ENCODE measurements at places on chromosomes 7 and 10.

GRCh38 chr7:159059629-159060028 is 85.0 kb downstream of the VIPR2 start:
- DNase-seq: no peak

DNA sequence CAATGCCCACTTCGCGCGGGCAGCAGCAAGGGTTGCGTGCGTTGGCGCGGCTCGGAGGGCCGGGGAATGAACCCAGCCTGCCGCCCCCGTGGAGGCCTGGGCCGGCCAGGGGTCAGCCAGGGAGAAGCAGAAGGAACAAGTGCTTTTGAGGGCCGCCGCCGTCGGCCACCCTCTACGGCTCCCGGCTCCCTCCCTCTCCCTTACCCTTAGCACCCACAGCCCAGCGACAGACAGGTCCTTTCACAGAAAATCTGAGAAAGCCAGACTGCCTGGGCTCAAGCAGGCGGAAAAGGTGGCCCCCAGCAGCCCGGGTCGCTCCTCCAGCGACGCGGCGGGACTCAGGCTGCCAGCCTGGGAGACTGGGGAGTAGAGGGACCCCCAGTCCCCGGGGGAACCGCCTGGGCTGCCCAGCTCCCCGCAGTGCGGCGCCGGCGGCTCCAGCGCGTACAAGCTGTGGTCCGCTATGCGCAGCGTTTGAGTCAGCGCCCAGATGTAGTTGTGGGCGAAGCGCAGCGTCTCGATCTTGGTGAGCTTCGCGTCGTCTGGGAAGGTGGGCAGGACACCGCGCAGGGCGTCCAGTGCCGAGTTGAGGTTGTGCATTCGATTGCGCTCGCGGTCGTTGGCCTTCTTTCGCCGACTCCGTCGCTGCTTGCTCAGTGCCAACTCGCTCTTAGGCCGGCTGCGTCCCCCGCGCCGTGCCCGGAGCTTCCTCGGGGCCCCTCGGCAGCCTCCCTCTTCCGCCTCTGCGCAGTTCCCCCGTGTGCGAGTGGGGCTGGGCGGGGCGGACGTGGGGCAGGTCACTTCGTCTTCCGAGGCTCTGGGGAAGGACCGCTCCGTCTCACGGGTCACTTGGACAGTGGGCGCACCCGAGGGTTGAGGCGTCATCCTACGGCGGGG is 815 bp downstream of the NEUROG3 start:
- no peak for DNase-seq

- no peak for DNase-seq
These were observed 23.2 kb upstream of the CALN1 start for GRCh38 chr7:72435366-72435765.

DNA sequence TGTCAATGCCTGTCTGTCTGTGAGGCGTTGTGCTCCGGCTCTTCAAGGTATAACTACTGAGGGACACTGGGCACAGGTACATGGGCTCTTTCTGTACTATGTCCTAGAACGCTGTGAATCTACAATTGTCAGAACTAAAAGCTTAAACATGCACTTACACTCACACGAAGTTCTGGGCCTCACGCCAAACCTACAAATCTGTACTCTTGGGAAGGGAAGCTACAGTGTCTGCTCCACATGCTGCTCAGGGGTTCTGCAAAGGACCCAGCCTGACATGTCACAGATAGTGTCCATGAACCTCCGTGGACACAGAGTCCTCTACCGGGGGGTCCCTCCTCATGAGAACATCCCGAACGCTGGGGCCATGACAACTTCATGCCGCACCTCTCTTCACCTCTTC is 268.7 kb downstream of the WDR37 start:
- DNase-seq: no peak

DNA sequence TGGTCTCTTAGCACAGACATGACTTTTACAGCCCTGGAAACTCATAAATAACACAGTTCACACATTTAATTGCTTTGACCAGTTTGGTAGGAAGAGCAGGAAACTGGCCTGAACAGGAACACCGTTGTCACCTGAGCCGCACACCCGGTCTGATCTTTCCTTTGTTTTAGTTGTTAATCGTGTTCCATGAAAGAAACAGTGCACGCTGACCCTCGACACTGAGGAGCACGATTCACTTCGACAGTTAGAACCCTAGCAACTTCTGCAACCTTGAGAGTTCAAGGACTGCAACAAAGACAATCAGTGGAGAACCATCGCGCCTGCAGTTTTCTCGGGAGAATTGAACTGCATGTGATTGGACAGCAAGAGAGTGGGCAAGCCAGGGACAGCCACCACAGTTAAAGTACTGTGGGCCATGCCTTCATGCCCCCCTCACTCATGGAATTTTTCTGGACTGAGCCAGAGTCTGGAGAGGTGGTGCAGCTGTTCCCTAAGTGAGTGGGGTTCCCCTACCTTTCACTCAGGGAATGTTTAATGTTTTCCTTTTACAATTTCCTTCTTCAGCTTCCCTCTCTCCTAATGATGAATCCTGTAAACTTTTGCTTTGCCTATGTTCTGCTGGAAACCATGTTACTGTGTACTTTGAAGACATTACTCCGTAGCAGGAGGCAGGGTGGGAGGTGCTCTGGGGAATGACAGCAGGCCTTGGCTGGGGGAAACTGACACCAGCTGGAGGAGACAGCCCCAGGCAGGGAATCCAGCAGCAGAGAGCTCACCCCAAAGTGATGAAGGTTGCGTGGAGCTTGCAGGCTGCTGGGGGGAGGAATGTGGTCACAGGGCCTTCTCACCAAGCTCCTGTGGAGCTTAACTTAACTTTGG is 198.7 kb downstream of the ZNF438 start:
- no peak for DNase-seq

GRCh38 chr10:125006921-125007426 is 65.1 kb downstream of the ZRANB1 start:
- DNase-seq: no peak

DNA sequence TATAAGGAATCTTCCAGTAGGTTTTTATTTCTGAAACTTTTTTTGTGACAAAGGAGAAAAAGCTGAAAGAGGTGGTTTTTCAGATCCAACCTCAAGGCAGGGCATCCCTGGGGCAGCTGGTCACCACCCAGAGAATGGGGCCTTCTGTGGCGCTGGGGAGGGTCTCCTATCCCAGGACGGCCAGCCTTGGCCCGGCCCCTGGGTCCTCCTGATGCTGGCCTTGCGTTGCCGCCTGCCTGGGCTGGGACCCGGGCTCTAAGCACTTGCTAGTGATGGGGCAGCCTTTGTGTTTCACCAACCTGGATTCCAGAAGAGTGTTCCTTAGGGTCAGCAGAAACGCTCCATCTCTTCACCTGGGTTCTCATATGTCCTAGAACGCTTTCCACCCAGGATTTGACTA is 16.3 kb downstream of the SHH start:
- DNase-seq: no peak

GRCh38 chr10:93579089-93579488 is 12.6 kb downstream of the FFAR4 start:
- no peak for DNase-seq

DNA sequence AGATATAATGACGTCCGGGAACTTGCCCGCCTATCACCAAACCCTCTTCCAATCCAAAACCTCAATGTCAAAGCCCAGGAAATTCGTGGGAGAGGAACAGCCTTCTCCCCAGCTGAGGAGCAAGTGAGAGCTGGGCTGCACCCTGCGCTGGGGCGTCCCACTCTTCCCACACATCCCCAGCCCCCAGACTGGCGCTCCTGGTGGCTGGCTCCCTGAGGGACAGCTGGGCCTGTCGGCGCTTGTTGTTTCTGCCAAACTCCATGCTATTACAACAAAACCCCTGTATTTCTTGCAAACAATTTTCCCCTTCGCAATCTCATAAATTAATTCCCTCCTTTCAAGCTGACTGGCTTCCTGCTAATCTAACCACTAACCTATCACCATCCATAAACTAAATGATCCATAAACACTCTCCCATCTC is 53.0 kb downstream of the GRID1 start:
- DNase-seq: no peak

DNA sequence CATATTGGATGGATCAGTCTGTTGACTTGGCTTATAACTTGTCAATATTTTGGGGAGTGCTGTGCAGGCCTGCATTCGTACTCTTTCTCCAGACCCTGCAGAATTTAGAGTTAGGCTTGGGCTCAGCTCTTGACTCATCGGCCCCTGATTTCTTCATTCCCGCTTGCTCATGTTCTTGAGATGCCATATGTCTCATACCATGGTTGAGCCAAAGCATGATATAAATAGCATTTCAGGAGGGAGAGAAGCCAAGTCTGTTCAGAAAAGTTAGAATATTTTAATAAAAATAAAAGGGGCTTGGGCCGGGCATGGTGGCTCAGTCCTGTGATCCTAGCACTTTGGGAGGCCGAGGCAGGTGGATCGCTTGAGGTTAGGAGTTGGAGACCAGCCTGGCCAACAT is 898.1 kb downstream of the TYW1 start:
- DNase-seq: no peak

DNA sequence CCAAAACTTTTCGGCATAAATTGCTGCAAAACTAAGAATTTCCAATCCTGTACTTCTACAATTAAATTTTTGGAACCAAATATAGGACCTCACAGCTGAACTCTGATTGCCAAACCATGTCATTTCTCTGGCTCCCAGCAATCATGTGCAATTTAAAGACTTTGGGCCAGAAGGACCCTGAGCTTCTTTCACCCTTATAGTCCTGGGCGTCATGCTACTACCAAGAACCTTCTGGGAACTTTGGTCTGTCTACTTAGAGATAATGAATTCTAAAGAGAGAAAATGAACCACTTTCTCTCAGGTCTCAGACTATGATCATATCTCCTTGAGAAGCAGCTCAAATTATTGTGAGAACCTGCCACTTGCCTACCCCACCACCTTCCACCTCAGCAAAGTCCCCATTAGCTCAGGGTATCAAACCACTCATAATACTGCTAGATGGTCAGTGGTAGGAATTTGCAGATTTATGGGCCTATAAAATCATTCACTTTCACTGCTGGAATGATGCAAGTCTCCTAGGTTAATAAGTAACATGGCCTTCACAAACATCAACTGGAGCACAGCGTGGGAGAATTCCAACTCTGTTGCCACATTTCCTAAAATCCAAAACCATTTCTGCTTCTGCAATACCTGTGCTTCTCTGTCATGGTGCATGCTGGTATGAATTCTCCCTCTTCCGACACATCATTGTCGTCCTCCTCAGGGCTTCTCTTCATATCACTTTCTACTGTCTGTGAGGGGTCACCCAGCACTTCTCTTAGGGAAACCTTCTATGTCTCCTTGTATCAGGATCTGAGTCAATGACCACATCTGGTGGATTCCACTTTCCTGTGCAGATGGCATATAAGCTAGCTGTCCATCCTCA is 6.6 kb upstream of the WDR91 start:
- DNase-seq: no peak

DNA sequence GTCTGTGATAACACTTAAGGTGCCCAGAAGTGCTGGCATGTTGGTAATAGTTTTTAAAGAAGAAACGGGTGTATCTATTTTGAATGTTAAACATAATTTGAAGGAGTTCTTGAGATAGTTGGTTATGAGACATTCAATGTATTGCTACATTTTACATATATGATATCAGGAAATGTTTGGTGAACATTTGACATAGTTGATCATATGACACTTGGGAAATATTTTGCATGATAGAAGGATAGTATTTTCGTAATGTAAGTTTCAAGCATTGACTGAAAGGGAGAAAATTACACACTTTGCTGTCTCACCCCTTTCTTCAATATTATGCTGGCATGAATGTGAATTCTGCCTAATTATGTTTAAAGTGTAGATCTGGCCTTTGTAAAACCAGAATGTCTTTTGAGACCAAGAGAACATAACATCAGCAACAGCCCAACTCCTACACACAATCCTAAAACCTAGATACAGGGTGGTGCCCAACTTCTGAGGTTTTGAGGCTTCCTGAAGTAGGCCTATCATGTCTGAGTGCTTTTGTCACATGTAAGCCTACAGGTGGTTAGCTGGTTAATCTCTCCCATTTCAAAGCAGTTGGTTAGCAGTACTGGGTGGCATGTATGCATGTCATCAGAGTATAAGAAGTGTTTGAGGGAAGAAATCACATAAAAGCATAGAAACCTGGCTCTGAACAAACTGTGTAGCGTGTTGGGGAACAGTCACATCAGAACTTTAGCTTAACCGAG is 2.1 kb downstream of the ADD3 start:
- DNase-seq: peak; percentile 90

DNA sequence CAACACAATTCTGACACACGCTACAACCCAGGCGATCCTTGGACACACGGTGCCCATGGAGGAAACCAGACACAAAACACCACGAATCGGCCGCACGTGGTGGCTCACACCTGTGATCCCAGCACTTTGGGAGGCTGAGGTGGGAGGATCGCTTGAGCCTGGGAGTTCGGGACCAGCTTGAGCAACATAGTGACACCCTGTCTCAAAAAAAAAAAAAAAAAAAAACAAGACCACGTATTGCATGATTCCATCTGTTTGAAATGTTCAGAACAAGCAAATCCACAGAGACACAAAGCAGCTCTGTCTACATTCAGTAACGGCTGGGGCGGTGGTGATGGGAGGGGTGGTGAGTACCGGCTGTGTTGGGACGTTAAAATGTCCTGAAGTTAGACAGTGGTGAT is 25.2 kb downstream of the ADAP1 start:
- no peak for DNase-seq

- no peak for DNase-seq
These were observed 262.8 kb downstream of the ZEB1 start for GRCh38 chr10:31581741-31582323.

DNA sequence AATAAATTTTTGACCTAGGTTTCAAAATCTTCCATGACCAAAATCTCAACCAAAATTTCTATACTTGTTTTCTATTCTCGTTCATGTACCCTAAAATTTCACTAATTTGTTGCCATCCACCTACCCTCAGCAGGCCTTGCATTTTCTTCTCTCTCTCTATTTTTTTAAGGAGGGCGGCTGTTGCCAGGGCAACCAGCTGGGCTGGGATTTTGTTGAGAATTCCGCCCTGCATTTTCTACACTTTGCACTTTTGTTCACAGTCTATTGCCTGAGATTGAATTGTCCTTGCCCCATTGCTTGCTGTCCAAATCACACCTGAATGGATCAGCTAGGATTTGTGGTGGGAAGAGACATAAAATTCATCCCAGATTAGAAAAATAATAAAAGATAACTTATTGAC is 657.5 kb upstream of the NRP1 start:
- no peak for DNase-seq

DNA sequence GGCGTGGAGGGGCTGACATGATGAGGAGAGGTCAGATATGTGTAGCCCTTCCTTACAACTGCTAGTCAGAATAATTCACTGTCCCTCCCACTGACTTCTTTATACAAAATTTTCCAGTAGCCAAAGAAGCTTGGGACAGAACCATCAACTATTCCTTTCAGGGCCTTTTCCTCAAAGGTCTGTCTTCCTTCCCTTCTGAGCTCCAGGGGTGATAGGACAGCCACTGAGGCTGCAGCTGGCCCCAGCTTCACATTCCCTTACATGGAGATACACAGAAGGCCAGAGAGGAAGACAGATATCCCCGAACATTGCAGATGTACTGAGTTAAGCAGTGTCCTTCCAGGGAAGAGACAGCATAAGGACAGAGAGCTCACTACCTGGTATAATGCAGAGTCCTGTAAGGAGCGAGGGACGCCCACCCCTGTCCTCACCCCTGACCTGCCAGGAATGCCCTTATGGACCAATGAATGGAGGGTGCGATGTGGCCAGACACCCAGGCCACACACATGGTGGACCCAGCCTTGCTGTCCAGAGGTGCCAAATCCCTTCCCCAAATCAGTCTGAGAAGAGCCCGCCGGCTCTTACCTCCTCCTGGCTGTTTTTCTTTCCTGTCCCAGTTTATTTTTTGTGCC is 754.7 kb downstream of the GRID1 start:
- DNase-seq: no peak

Data from natural killer cell (primary cell).